Stimulated activated CD4-positive, alpha-beta T cell treated with anti-CD3 and anti-CD28 coated beads, Interleukin-12 subunit alpha, Interleukin-12 subunit beta, amount 100 ng/mL, for 4 hours (primary cell): ENCODE measurements at places on chromosomes 1 and 21.

DNA sequence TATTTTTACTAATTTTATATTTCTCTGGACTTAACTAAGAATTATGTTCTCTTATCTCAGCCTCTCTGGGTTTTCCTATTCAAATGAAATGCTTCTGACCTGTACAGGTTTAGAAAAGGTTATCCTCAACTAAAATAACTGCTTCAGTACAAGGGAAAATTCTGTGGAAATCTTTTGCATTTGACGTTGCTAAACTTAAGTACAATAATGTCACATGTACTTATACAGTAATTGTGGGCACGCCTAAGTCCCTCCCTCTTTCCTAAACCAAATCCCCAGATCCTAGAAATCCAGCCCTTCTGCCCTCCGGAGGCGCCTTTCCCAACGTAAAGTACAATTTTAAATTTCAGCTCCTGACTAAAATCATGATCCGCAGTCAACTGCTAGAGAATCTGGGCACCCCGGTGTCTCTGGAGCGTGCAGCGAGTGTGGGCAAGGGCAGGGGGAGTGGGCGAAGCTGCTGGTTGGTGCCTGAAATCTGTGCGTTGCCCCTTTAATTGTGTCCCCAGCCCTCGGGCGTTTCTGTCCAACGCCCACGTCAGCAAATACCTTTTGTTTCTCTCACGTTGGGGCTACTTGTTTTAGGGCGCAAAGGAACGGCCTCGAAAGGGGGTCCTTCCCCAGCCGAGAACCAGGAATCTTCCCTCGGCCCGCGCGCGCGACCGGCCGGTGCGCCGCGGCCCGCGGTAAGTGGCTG lies at the start of gene ZBTB8A:
ZBTB8A (plus strand) TSS at position 541 of the 697 bp plus-strand sequence. CDS start 53,505 bp downstream, outside the sequence.
- DNase-seq = peak; percentile 5

GRCh38 chr1:231383159-231383860 lies 38.8 kb downstream of the EGLN1 start:
- DNase-seq = no peak

GRCh38 chr1:96992871-96993270 lies 271.3 kb downstream of the PTBP2 start:
- DNase-seq = no peak

DNA sequence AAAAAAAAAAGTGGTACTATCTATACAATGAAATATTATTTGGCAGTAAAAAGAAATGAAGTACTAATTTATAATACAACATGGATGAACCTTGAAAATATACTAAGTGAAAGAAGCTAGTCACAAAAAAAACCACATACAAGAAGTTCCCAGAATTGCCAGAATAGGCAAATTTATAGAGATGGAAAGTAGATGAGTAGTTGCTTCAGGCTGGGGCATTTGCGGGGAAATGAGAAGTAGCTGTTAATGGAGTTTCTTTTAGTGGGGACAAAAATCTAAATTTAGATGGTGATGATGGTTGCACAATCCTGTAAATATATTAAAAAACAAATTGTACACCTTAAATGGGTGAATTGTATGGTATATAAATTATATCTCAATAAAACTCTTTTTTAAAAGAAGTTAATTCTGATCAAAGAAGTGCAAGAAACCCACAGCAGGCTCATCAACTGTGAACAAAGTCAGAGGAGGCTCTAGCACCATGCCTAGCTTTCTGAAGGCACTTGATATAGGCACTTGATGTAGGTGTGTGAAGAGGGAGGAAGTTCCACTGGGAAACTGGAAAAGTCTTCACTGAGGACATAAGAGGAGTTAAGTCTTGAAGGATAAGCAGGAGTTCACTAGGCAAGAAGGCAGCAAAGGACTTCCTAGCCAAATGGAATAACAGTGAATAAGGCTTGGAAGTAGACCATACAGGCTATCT lies 52.5 kb downstream of the DMAP1 start:
- DNase-seq = no peak

DNA sequence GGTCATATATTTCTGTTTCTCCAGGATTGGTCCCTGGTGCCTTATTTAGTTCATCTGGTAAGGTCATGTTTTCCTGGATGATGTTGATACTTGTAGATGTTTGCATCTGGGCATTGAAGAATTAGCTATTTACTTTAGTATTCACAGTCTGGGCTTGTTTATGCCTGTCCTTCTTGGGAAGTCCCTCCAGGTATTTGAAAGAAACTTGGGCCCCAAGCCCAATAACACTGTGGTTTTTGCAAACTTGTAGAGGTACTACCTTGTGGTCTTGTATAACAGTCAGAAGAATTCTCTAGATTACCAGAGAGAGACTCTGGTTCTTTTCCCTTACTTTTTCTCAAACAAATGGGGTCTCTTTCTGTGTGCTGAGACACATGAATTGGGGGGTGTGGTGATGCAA lies 251.4 kb upstream of the B3GALT2 start:
- no peak for DNase-seq

DNA sequence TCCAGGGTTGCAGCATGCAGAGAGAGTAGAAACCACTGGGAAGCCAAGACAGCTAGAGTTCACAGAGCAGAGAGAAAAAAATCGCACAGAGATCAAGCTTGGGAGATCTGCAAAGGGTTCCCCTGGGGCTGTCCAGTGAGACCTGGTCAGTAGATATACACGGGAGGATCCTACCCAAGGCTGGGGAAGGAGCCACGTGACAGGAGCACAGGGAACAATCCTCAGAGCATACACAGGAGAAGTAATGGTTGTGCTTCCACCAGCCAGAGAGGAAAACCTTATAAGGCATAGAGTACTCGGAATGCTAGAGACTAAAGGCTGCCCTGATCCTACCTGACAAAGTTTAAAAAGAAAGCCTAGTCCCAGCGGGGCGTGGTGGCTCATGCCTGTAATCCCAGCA lies 53.9 kb downstream of the GABPA start:
- no peak for DNase-seq

DNA sequence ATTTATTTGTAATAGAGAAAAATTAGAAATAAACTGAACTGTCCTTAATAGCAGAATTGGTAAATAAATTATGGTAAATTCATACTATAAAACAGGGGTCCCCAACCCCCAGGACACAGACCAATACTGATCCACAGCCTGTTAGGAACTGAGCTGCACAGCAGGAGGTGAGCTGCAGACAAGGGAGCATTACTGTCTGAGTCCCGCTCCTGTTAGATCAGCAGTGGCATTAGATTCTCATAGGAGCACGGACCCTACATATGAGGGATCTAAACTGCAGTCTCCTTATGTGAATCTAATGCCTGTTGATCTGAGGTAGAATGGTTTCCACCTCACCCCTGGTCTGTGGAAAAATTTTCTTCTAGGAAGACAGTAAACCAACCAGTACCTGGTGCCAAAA lies 7.5 kb downstream of the WDR47 start:
- no peak for DNase-seq

DNA sequence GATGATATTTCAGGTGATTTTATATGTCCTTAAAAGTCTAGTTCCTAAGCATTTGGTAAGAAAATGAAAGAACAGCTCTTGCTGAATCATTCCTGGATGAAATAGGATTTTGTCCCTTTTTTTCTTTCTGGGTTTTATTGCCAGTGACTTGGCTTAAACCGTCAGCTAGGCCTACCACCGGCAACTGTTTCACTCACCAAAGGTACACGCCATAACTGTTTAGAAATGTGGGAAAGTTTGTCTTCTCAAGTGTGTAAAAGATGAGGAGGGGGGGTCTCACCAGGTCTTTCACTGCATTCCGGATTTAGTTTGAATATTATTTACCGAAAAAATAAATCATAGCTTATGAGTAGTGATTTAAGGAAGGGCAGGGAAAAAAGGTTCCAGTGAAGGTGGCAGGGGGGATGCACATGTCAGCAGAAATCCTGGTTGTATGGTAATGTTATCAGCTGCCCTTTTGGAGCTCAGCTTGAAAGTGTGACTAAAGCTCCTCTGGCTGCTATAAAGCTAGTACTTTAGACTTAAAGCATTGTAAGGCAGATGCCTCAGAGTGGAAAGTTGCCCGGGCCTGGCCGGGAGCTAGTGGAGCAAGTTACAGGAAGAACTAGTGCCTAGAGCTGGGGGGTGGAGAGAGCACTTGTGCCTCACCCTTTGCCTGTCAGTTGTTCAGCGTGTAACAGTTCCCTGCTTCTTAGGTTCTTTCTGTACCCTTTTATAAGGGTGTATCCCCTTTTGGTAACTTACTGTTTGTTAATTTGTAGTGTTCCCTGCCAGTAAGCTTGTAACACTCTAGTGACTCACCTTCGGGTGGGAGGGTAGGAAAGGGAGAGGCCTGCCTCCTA lies 3.1 kb downstream of the ATP1A1 start:
- peak; percentile 39 for DNase-seq

DNA sequence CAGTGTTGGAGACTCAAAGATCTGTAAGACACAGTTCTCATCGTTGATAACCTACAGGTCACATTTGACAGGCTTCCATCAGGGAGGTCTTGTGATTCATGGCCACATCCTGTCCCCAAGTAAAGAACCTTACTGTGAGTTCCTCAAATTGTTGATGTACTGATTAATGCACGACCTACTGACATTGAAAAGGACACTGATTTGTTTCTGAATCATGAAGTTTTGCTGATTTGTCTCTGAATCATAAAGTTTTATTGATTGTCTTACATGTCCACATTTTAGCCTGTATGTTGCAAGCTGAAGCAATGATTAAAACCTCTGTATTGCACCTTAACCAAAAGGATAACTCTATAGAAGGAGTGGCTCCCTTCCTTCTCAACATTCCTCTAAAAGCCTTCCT lies 476.3 kb upstream of the RUNX1 start:
- DNase-seq = no peak

DNA sequence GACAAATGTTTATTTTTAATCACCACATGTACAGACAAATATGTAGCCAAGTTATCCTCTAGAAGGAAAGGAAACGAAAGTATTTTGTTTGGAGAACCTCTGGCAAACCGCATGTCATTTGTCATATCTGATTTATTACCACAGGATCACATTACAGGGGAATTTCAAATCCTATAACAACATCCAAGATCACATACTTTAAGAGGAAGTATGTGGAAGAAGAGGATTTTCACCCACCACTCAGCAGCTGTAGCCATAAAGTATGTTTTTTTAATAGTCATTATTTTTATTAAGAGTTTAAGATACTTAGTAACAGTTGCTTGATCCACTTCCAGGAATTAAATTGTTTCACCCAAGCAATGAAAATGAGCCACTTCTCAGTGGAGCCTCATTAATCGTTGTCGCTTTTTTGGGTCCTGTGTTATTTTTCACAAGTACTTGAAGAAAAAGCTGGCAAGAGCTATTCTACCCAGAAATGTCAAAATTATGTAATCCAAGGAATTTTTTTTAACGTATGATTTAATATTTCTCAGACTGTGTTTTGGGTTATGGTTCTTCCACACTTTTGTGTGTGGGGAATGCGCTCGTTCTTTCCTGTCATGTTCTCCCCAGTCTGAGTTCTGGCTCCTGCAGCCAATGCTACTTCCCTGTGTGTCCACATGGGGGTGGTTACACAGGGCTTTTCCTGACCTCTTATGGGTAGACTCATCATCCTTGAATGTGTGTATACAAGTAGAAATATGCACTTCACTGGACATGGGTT lies 6.9 kb downstream of the SERTAD4 start:
- DNase-seq = no peak

DNA sequence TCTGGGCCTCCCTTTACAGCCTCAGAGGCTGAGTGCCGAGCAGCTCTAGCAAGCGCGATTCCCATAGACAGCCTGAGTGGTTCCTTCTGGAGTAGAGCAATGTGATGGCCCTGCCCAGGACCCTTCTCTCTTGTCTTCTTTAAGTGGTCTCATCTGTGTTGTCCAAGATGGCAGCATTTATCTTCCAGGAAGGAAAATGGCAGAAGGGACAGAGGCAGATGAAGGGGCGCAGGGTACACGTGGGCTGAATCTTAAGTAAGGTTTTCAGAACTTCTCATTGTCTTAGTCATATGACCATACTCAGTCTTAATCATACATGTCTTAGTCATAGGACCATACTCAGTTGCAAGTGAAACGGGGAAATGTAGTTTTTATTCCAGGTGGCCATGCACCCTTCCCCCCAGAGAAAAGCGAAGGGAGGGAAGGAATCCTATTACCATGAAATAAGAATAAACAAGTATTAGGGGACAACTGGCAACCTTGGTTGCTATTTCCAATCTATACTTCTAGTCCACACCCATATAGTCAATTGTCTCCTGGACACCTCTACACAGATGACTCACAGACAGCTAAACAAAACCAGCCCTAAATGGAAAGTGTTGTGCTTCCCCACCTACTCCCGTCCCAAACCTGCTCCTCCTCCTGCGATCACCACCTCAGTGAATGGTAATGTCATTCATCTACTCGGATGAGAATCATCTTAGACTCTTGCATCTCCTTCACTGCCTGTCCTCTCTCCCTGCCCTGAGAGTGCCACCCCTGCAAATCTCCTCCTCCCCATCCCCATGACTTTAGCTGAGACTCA lies 13.3 kb downstream of the OVAAL start:
- peak; percentile 29 for DNase-seq

- no peak for DNase-seq
Measured at GRCh38 chr1:198558402-198558801, 17.9 kb upstream of the ATP6V1G3 start.

GRCh38 chr21:34962586-34963222 lies 86.4 kb downstream of the RUNX1 start:
- no peak for DNase-seq

- no peak for DNase-seq
Measured at GRCh38 chr1:91929250-91929649, 20.0 kb upstream of the BRDT start.

GRCh38 chr1:222777977-222778376 lies 36.9 kb upstream of the DISP1 start:
- DNase-seq = no peak

GRCh38 chr1:8439015-8439702 lies 121.2 kb downstream of the SLC45A1 start:
- DNase-seq = no peak

- peak; percentile 17 for DNase-seq
Measured at GRCh38 chr1:230327892-230328284, 98.2 kb downstream of the PGBD5 start.

DNA sequence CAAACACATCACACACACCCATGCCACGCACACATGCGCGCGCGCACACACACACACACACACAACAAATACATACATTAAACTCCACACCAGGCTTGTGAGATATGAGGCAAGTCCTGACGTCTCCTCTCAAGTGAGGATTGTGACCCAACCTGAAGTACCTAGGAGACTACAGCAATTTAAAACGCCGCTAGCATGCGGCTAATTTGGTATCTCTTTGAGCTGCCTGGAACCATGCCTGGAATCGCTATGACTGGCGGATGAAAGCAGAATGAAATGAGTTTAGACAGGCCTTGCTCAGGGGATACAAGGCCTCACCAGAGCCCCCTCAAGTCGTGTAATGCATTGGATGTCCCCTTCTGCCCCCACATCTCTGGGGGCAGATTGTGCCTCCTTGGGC lies 1.6 kb upstream of the RAB7B start:
- no peak for DNase-seq

DNA sequence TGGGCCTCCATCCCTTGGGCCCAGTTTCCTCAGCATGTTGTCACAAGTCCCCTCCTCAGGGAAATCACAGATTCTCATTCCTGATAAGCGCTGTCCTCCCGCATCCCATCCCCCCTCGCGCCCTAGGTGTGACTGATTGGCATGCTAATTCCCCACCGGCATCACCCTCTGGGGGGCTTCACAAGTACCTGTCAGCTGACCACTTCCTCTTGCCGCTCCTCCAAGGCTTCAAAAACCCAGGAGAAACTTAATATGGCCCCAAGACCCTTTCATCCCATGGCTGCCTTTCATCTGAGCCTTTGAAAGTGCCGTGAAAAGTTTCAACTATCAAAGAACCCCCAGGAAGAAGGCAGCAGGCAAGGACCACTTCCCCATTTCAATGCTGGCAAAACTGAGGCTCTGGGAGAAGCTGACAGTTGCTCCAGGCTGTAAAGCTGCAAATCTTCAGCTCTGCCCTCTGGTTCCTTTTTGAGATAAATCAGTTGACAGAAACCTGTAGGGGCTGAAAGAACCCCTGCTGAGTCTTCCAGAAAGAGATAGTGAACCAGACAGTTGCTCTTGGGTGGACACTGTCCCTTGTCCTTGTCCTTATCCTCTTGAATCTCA lies 12.8 kb upstream of the MIXL1 start:
- DNase-seq = no peak
